ENCODE measurements at places on chromosomes 2 and 18. TPM values are rescaled to one million over a fixed set of nuclear protein-coding genes. Genes with fewer than 3 reads are reported as not detected.

DNA sequence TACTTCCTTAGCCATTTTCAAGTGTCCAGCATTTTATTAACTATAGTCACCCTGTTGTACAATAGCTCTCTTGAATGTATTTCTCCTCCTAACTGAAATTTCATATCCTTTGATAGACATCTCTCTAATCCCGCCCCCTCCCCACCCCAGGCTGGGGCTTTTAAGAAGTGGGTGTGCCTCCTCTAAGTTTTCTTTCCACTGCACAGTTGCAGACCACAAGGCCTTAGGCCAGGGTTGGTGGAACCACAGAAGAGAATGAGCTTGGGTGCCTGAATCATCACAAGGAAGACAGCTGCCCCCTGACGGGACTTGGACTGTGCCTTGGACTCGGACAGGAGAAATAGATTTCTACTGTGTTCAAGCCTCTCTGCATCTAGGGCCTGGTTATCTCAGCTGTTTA, 193.4 kb downstream of the HAUS1 start:
- DNase-seq = no peak

- no peak for DNase-seq
Measured at GRCh38 chr2:113260991-113261390, 17.7 kb downstream of the PAX8 start.

GRCh38 chr2:161956738-161957137, 117.3 kb downstream of the DPP4 start:
- no peak for DNase-seq

DNA sequence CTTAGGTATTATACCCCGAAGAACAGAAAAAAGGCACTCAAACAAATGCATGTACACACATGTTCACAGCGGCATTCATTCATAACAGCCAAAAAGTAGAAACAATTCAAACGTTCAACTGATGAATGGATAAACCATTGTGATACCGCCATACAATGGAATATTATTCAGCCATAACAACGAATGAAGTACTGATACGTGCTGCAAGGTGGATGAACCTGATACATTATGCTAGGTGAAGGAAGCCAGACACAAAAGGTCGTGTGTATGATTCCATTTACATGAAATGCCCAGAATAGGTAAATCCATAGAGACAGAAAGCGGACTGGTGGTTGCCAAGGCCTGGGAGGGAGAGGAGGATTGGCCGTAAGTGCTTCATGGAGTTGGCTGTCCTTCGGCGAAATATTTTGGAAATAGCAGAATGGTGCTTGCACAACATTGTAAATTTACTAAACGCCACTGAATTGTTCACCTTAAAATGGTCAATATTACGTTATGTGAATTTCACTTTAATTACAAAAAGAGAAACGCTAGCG, 750 bp upstream of the RMP24 start:
- no peak for DNase-seq

DNA sequence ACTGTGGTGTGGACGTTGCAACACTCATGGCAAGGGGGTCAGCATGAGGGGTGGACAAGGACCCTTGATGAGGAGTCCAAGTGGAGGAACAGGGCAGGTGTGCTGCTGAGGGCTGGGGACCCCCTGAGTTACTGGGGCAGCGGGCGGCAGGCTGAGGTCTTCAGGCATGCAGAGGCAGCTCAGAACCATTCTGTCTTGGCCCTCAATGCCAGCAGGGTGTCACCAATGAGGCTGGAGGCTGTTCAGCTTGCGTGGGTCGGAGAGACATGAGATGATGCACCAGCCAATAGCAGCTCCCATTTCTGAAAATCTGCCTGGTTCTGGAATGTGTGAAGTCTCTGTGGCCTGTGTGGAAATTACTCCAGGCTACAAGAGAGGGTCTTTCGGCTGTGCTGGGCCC, 105.4 kb downstream of the INHBB start:
- DNase-seq = peak; percentile 76

DNA sequence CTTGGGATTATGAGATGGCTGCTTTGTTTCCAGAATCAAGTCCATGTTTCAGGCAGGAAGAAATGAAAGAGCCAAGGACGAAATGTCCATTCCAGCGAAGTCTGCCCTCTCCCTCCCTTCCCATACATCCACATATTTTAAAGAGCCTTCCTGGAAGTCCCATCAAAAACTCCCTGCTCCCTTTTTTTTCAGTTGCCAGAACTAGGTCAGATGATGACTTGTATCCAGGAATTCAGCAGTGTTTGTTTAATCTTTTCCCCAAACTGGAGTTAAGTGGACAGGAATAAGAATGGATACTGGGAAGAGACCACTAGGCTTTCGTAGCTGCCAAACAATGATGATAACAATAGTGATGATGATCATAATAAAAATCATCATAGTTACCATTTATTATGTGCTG, 198.7 kb downstream of the MEIS1 start:
- DNase-seq = no peak

DNA sequence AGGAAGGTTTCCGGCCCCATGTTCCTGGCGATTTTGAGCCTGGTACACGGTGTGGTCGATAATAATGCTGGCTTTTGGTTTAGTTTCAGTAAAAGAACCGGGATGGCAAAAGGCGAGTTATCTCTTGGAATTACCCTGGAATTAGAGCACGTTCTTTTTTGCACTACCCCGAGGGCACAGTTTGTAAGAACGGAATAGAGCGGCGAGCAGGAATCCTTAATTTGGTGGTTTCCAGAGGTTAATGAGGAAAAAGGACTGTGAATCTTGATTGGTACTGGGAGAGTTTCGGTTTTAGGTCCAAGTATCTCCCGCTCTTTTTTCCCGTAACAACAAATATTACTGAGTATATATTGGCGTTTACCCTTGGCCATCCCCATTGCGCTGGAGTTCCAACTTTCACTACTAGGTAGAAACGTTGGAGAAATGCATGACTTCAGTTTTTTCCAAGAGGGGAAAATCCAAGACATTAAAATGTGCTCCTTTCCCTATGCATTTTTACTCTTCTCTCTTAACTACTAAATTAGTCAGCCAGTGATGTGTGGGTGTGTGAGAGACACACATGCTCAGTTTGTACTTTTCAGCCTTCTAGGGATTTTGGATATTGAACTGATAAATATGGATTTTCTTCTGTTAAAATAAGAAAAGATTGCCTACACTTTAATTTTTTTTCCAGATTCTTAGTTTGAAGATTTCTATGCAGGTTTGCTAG, 160.8 kb downstream of the AGPS start:
- DNase-seq = no peak

GRCh38 chr2:174611854-174612253, 14.2 kb upstream of the WIPF1 start:
- DNase-seq = no peak

GRCh38 chr18:57890266-57890665, 87.2 kb upstream of the ATP8B1 start:
- no peak for DNase-seq

DNA sequence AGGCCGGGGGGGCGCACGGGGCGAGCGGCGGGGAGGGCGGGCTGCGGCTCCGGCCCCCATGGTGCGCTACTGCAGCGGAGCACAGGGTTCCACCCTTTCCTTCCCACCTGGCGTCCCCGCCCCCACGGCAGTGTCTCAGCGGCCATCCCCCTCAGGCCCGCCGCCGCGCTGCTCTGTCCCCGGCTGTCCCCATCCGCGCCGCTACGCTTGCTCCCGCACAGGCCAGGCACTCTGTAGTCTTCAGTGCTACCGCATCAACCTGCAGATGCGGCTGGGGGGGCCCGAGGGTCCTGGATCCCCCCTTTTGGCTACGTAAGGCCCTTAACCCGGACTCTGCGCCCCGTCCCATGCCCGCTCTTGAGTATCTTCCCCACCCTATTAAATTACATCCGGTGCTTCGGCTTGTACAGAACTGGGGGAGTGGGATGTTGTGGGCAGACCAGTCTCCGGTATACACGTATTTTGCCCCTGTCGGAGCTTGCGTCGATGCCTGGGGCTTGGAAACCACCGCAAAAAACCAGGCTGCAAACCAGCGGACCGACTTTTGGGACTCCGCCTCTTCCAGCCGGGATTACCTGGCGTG, 598 bp upstream of the WBP1 start:
- peak; percentile 90 for DNase-seq

DNA sequence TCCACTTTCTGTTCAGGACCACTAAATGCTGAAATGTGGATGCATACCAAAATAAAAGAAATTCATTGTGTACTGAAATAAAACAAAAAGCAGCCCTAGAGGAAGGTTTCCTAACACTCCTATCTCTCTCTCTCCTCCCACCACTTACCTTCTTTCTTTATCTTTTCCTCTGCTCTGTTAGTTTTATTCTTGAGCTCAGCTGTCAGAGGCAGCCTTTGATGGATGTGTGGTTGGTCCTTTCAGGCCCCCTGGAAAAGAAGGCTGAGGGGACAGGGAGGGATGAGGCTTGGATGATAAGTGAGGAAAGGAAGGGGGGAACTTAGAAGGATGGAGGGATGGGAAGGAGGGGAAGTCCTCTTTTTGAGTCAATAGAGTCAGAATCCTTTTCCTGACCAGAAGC, 47.6 kb downstream of the DHRS9 start:
- DNase-seq = no peak

GRCh38 chr2:195898505-195899191, 170.0 kb downstream of the DNAH7 start:
- DNase-seq = peak; percentile 86

DNA sequence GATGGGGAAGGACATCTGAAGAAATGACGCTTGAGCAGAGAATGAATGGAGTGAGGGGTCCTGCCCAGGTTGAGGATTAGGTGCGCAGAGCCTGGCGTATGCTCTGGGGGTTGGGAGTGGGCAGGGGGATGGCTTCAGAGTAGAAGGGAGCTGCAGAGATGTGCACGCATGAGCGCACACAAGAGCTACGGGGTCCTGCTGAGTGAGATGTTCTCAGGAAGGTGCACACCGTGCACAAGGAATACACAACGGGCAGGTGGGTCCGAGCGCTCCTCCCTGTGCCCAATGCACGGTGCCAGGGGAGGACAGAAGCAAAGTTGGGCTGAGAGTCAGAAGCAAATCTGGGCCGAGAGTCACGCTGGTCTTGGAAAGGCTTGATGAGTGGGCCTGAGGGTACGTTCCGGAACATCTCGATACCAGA, 25.5 kb downstream of the TWIST2 start:
- DNase-seq = peak; percentile 76

The BOLL gene
- total RNA-seq = not detected

The MC5R gene
- not detected for total RNA-seq

The EHD3 gene
- total RNA-seq = 17.4 TPM

The TRIM43 gene
- not detected for total RNA-seq

The HNMT gene
- total RNA-seq = 37.5 TPM

The CIB4 gene
- not detected for total RNA-seq

The HSBP1L1 gene
- total RNA-seq = 3.9 TPM

The CIDEA gene
- 0.24 TPM for total RNA-seq

The SOWAHC gene
- total RNA-seq = 12.2 TPM

The PROM2 gene
- total RNA-seq = 2.2 TPM

The SNORC gene
- 0.79 TPM for total RNA-seq

The ANKRD44 gene
- total RNA-seq = 21.2 TPM

The UGT1A4 gene
- total RNA-seq = not detected

The SLC11A1 gene
- 77.1 TPM for total RNA-seq
